Smooth muscle cell of bladder (primary cell): ENCODE measurements at places on chromosomes 16 and 17. TPM values are rescaled to one million over a fixed set of nuclear protein-coding genes. Genes with fewer than 3 reads are reported as not detected.

Gene RNF222
- not detected in 2 replicates for total RNA-seq

Gene RASL10B
- total RNA-seq, result 1.7 and 7.3 TPM in 2 replicates

Gene NPIPA2
- 1.5 TPM in 1 of 2 replicates, not detected in the other for total RNA-seq

Gene TMC7
- total RNA-seq, result 0.28 TPM in 2 replicates

Gene SKAP1
- not detected in 2 replicates for total RNA-seq

Gene CFAP97D1
- under 0.01 TPM in 2 replicates for total RNA-seq

Gene GCGR
- total RNA-seq, result 0.09 TPM in 1 of 2 replicates, not detected in the other

Gene NXN
- total RNA-seq, result 47.5 and 68.6 TPM in 2 replicates

Gene CORO1A
- 0.46 and 0.71 TPM in 2 replicates for total RNA-seq

Gene SULT1A2
- total RNA-seq, result 0.09 and 0.28 TPM in 2 replicates

Gene SMARCD2
- total RNA-seq, result 78.7 and 93.3 TPM in 2 replicates

Gene DDX52
- 12.7 and 17.4 TPM in 2 replicates for total RNA-seq

Gene ZNF423
- 0.28 and 1.0 TPM in 2 replicates for total RNA-seq

Gene ADCY9
- total RNA-seq, result 39.1 and 42.0 TPM in 2 replicates

Gene SNAI3
- total RNA-seq, result under 0.01 TPM in 1 of 2 replicates, not detected in the other

Gene FN3KRP
- total RNA-seq, result 10.7 and 13.4 TPM in 2 replicates

Gene LYZL6
- total RNA-seq, result not detected in 2 replicates

Gene CIAPIN1
- total RNA-seq, result 33.8 and 45.7 TPM in 2 replicates

Gene CCL17
- total RNA-seq, result not detected in 2 replicates

Gene ZNF385C
- total RNA-seq, result under 0.01 TPM in 1 of 2 replicates, not detected in the other

Gene APOBR
- under 0.01 TPM in 1 of 2 replicates, not detected in the other for total RNA-seq

Gene TEX19
- under 0.01 TPM in 1 of 2 replicates, not detected in the other for total RNA-seq

Gene PERCC1
- total RNA-seq, result not detected in 2 replicates

Gene MYH2
- under 0.01 and 0.46 TPM in 2 replicates for total RNA-seq

Gene PARD6A
- total RNA-seq, result 0.43 and 0.65 TPM in 2 replicates

Gene SBK1
- total RNA-seq, result not detected in 2 replicates

Gene C16orf96
- under 0.01 TPM in 2 replicates for total RNA-seq

Gene TMC8
- total RNA-seq, result not detected in 2 replicates

Gene HAS3
- 2.4 and 7.6 TPM in 2 replicates for total RNA-seq

Gene RAB26
- 0.71 and 1.6 TPM in 2 replicates for total RNA-seq

Gene OTOP2
- not detected in 2 replicates for total RNA-seq

Gene ACE
- 3.6 and 7.6 TPM in 2 replicates for total RNA-seq

Gene KRT23
- under 0.01 and 0.46 TPM in 2 replicates for total RNA-seq

Gene CD300E
- not detected in 2 replicates for total RNA-seq

Gene BAHCC1
- 3.1 and 3.9 TPM in 2 replicates for total RNA-seq

Gene TEKT1
- total RNA-seq, result not detected in 2 replicates

Gene PPP1R27
- not detected in 2 replicates for total RNA-seq

Gene CHST5
- not detected in 2 replicates for total RNA-seq

Gene FOXN1
- total RNA-seq, result not detected in 2 replicates

Gene TMEM88
- total RNA-seq, result 0.14 and 0.28 TPM in 2 replicates

Gene KRTAP16-1
- total RNA-seq, result not detected in 2 replicates

Gene CCL13
- 1.5 and 5.8 TPM in 2 replicates for total RNA-seq

Gene RRAD
- total RNA-seq, result 7.1 and 13.5 TPM in 2 replicates

Gene ITGAL
- not detected in 2 replicates for total RNA-seq

Gene RAB37
- 0.09 and 0.43 TPM in 2 replicates for total RNA-seq
